NCI-H2171 treated with DMSO at 0.1 percent for 48 hours (cell line): ENCODE measurements at places on chromosomes 3 and 15.

GRCh38 chr15:98282656-98283332 lies 322.3 kb downstream of the ARRDC4 start:
- no peak for DNase-seq

DNA sequence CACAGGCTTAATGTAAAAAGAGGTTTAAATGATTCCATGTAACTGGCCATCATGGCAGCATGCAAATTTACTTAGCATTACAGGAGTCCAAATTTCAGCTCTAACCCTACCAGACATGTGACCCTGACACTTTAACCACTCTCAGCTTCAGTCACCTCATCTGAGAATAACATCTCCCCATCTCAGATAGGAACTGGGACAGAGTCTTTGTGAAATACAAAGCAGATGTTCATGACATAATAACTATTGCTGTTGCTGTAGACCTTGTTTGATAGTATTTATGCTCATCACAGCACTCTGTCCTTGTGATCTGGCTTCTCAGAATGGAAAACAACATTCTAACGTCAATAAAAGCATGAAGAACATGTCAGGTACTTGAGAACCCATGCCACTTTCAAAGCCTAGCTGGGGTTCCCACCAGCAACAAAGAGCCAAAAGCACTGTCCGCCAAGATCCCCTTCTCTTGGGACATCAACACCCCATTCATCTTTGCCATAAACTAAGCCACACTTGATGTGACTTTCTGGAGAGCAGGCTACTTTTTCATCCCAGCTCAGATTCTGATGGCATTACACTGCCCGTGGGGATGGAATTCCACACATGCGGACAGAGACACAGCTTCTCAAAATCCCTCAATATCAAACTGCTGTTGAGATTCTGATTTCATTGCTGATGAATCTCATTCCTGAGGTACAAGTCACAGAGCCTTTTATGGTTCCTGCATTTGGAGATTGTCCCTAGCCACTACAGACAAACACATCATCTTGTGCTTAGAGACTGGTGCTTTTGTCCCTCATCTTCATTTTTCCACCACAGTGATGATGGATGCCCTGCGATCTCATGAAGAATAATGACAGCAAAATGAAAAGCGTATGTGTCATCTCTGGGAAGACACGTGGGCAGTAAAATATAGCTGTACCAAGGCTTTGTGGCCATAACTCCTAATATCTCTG lies 202.7 kb downstream of the TNIK start:
- DNase-seq: no peak

- DNase-seq: no peak
Measured at GRCh38 chr3:119349354-119350041, 55.3 kb downstream of the ARHGAP31 start.

GRCh38 chr3:197552198-197552597 lies 3.6 kb downstream of the BDH1 start:
- DNase-seq: no peak

GRCh38 chr3:197791892-197792647 lies 1.0 kb downstream of the LRCH3 start:
- DNase-seq: no peak

DNA sequence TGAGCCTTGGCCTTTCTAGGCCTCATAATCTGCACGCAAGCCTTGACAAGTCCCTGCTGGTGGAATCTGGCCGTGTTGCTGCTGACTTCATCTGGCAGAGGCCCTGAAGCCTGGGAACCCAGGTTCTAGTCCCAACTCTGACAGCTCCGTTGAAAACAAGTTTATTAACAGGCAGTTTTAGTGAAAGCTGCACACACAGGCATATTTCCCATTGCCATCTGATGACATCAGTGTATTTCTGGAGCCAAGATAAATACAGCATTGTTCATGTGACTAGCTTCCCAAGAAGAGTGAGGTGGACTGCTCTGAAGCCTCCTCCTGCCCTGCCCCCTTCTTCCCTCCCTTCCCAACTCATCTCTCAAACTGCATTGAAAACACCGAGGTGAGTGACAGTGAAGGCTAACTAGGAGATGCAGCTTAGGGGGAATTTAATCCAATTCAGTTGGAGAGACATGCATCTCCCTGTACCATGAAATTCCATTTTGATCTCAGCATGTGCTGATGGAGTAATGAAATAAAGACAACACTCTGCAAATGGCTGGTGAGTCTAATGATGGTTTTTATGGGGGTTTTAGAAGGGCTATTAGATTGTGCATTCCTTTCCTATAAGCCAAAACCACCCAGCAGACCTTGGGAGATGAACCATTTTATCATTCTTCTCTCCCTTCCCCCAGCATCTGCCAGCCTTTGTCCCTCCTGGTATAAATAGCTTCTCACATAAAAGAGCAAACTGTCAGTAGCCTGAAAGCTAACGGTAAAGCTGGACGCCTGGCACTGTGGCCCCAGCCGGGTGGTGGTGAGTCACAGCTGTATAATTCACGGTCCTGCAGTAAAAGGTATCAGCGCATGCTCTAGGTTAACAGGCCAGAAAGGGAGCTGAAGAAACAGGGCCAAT lies 38.0 kb downstream of the PRICKLE2 start:
- DNase-seq: no peak

- DNase-seq: no peak
Measured at GRCh38 chr15:90914305-90915080, 11.4 kb downstream of the MAN2A2 start.

DNA sequence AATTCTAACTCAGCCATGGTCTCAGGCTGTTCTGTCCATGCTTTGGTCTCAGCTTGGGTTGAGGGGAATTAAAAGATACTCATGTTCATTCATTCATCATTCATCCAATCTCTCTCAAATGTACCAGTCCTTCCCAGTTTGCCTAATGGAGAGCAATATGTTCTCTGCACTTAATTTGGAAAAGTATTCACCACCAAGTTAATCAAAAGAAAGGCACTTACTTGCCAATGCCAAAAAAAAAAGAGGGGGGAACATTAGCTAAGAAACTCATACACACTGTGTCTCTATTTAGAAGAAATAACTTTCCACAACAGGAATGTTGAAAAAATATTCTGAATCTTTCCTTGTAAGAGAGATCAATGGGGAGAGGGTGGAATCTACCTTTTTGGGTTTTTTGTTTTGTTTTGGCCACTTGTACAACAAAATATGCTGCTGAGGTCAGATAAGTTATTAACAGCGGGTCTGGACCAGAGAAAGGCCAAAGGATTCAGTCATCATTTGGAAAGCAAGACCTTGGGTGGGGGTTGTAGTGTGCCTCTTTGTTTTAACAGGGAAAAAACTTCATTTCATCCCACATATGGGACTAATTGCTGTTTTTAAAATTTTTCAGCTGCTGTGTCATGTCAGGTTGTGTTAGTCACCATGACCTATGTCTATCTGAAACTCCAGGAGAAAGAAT lies 152.3 kb downstream of the FBN1 start:
- no peak for DNase-seq

DNA sequence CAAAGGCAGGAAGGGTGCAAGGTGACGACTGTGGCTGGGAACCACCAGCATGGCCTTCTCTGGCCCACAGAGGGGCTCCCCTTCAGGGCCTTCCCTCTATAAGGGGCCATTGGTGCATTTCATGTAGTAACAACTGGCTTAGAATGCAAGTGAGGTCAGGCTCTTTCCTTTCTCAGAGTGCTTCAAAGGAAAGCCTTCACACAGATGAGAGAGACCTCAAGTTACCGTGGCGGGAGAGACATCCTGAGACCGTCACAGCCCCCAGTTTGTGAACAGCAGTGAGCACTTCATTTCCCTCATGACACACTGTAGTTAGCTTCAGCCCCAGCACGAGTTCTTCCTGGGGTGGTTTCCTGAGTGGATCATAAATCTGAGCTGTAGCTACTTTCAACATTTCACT lies 96.6 kb upstream of the LIMD1 start:
- no peak for DNase-seq

DNA sequence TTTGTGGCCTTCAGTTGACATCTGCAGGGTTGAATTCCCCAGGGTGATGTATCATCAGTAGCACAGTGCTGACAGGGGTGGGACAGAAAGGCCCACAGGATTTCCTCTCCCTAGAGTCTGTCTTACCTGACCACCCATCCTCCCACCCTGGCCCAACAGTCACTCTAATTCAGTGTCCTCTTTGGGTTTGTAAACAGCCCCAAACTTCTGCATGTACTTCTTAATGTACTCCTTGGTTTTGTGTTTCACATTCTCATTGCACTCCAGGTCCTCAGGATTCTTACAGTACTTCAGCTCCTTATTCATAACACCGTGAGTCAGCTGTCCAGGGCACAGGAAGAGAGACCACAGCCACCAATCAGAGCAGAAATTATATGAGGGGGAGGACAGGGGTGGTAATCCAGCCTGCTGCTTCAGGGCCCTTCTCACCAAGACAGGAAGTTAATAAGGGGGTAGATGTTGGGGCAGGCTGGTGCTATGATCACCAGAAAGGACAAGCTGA lies 37.5 kb downstream of the NBEAL2 start:
- peak; percentile 2 for DNase-seq

GRCh38 chr3:105584003-105584790 lies 217.5 kb downstream of the ALCAM start:
- DNase-seq: no peak

GRCh38 chr3:147403511-147403910 lies 2.8 kb downstream of the ZIC4 start:
- no peak for DNase-seq

DNA sequence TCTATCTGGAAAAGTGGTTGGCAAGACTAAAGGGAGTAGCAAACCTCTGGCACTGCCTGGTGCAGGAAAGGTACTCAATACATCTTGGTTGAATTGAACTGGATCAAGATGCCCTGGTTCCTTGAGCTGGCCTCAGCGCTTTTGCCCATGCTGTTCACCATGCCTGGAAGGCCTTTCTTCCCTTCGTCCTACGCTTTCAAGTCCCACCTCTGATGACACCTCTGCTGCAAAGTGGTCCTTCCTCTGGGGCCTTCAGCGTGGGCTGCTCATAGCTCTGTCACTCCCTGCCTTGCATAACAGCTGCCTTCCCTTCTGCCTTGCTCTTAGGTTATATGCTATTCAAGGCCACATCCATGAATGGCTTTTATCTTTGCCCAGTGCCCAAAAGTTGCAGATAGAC lies 23.0 kb downstream of the ITGA11 start:
- no peak for DNase-seq

DNA sequence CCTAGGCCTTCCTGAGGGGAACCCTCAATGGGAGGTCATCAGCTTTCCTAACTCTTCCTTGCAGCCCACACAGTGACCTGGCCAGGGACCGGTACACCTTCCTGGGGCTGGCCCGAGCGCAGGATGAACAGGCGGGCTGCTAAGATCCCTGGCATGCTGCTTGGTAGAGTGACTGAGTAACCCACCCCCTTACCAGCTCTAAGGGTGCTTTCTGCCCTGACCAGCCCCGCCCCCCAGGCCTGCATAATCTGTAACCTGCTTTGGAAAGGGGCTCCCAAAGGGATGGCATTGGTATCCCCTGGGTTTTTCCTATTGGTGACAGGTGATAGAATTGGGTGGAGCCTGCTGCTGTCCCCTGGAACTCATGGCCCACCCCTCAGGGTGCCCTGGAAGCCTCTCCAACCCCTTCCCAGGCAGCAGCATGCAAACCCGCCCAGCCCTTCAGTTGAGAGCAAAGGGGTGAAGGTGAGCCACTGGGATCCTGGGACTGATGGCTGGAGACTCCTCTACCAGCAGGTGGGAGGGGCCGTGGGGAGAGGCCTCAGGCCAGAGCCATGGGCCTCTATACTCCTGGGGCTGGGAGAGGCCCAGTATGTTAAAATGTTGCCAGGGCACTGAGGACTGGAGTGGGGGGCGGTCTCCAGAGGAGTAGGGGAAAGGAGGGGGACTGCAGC lies 11.1 kb upstream of the KIF7 start:
- DNase-seq: no peak

DNA sequence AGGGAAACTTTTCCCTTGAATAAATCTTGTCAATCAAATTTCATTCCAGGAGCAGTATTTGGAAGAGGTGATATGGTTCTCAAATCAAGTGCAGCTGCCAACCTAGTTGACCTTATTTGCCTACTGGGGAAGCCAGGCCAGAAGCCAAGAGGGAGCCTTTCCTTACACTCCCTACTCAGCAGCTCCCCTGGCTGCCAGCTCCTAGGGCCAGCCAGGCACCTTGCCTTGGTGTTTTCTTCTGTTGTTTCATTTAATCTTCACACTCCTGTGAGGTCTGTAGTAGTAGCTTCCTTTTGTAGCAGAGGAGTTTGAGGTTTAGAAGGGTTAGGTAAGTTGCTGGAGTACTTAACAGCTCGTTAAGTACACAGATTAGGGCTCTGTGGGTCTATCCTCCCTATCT lies 22.6 kb downstream of the MKRN2OS start:
- no peak for DNase-seq

DNA sequence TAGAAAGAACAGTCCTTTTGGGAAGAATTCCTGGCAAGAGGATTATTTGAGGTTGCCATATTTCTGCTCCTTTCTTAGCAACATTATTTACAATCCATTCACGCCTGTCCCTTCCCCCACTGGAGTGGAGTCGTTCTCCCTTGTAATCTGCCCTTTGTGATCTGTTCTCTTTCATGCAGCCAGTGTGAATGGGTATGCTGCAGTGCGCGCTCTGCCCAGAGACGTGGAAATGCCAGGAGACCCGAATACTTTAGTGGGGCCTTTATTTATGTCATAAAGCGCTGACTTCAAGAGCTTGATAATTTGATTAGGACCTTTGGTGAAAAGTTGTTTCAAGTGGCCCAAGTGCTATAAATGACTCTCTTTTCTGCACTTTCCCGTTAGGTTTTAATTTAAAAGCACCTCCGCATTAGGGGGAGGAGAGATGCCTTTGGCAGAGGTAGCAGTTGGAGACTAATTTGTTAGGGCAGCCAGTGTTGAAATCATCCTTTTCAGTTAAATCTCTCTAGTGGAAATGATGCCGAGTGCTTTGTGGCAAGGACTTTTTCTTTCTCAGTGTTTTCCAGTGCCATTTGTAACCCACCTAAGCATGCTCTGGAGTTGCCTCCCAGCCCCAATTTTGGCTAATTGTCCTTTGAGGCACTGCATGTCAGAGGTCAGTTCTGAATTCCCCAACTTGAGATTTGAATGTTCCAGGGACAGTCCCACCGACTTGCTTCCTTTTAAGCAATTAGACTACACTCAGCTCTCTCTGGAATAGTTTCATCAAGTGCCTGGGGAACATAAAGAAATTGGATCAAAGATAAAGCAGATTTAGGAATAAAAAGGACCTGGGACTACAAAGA lies 52.4 kb downstream of the PSMD6 start:
- no peak for DNase-seq

- no peak for DNase-seq
Measured at GRCh38 chr3:195708061-195708460, 12.7 kb upstream of the MUC20 start.

GRCh38 chr3:169607949-169608348 lies 55.6 kb downstream of the MECOM start:
- no peak for DNase-seq
